Central memory CD8-positive, alpha-beta T cell (primary cell): ENCODE measurements at places on chromosomes 3 and 15.

DNA sequence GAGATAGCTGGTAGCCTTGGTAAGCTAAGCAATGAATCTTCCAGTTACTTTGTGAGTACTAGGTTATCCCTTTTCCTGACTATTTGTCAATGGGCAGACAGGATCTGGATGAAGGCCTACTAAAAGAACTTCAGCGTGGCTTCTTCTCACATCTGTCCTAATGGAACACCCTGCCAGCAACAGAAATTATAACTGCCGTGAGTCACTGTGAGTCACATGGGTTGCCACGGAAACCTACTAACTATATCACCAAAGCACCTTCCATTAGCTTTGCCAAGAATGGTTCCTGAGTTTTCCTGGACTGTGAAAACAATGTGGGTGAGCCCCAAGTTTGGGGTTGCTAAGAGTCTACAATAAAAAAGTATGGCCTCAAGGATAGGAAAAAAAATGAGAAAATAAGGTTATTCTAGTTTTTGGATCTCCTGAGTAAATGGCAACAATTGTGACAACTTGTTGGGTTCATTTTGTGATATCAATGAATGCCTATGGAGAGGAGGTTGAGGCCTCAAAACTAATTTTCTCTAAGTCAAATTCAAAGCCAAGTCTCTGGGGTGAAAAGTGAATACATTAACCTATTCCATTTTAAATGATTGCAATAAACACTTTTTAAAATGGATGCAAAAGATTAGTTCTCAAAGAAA, 195.1 kb upstream of the ICE2 start:
- no peak for DNase-seq

- no peak for DNase-seq
Measured at GRCh38 chr3:19159966-19160635, 11.8 kb downstream of the KCNH8 start.

- DNase-seq, result no peak
Measured at GRCh38 chr15:94100863-94101262, 130.5 kb upstream of the MCTP2 start.

DNA sequence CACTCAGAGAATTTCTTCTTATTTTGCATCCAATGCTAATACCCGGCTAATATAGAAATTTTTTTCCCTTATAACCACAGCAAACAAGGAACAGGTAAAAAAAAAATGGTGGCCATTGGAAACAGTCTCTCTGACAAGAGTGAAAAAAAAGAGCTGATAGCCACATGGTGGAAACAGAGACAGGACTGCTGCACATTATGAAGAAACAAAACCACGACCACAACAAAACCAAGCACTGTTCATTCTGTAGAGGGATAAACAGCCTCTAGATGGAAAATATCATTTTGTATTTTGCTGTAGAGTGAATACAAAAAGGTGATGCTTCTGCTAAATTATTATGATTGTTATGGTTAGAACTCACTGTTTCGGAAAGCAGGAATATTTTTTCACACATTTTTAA, 686.2 kb downstream of the NLGN1 start:
- no peak for DNase-seq

DNA sequence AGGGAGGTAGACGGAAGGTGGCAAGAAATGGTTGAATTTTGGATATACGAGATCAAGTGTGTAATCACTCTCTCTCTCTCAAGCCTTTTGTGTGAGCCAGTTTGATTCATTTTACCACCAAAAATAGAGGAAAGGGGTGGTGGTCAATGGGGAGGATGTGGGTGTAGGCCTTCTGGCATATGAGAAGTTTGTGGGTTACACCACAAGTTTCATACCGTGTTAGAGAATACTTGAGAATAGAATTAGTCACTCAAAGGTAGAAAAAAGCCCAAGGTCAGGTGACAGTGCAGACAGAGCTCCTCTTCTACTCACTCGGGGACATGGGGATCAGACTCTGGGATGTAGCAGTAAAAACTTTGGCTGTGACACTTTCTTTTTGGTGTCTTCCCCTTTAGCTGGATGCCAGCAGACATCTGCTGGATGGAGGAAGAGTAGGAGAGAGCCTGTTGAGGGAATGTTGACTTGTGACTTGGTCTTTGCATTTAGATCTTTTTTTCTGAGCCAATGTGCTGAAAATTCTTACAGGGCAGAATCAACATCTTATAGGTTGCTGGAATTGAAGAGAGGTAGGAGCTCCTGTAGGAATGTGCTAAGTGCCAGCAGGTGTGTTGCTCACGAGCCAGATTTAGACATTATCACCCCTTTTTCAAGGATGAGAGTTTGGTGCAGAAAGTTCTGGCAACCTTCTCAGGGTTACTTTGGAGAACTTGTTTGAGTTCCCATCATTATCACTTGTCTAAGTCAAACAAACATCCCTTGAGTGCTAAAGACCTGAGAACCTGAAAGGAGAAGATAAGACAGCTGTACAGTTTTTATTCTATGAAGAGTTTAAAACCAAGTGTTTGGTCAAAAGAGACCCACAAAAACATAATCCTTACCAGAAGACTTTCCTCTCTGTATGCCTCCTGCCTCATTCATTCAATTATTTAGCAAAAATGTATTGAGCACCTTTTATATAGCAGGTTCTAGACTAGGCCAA, 43.9 kb upstream of the RYK start:
- DNase-seq, result peak; percentile 52

GRCh38 chr15:57509126-57509525, 82.6 kb upstream of the MYZAP start:
- no peak for DNase-seq

GRCh38 chr3:113698956-113699355, 2.5 kb upstream of the USF3 start:
- no peak for DNase-seq

DNA sequence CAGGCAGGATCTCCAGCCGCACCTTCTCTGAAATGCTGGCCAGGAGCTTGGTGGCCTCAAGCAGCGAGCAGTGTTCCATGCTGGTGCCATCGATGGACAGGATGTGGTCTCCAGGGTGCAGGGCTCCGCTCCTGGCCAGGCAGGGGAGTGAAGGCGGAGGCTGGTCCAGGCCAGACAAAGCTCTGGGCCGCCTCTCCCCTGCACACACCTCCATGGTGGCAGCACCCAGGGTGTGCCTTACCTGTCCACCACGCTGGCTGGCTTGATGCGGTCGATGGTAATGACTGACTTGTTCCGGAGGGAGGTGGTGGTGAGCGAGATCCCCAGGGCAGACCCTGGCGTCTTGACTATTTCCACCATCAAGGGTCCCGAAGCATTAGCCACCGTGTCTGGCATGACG, 20.0 kb downstream of the GRIP2 start:
- DNase-seq, result no peak
